ENCODE measurements at places on chromosomes 4 and X.

DNA sequence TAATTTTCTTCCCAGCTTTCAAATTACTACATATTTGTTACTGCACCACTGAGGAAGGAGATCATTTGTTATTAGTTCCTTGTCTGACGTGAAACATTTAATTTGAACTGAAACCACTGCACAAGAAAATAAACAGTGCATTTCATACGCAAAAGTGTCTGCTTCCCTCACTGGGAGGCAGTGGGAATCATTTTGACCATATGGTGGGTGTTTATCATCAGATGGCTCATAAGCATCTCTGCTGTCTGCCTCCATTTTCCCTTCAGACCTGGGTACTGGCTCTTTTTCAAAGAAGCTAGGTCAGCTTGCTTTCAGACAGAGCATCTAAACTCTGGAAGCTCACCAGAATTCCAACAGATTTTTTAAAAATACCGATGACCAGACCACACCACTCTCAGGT lies 135.2 kb downstream of the PCDH19 start:
- no peak for DNase-seq

GRCh38 chr4:113610537-113610936 lies 151.0 kb downstream of the CAMK2D start:
- no peak for DNase-seq

- DNase-seq: no peak
These were observed 37.7 kb upstream of the KCNIP4 start for GRCh38 chr4:21986307-21986706.

GRCh38 chr4:147428583-147428982 lies 52.3 kb upstream of the EDNRA start:
- DNase-seq: no peak

GRCh38 chr4:59180161-59180560 lies 2020.0 kb upstream of the ADGRL3 start:
- DNase-seq: no peak

DNA sequence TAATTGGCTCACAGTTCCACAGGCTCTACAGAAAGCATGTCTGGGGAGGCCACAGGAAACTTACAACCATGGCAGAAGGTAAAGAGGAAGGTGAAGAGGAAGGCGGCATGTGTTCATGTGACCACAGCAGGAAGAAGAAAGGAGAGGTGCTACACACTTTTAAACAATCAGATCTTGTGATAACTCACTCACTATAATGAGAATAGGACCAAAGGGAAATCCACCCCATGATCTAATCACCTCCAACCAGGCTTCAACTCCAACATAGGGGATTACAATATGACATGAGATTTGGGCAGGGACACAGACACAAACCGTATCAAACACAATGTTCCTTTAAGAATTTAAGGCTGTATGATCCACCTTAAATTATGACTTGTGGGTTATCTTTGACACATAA lies 10.5 kb upstream of the PGM2 start:
- DNase-seq: no peak

DNA sequence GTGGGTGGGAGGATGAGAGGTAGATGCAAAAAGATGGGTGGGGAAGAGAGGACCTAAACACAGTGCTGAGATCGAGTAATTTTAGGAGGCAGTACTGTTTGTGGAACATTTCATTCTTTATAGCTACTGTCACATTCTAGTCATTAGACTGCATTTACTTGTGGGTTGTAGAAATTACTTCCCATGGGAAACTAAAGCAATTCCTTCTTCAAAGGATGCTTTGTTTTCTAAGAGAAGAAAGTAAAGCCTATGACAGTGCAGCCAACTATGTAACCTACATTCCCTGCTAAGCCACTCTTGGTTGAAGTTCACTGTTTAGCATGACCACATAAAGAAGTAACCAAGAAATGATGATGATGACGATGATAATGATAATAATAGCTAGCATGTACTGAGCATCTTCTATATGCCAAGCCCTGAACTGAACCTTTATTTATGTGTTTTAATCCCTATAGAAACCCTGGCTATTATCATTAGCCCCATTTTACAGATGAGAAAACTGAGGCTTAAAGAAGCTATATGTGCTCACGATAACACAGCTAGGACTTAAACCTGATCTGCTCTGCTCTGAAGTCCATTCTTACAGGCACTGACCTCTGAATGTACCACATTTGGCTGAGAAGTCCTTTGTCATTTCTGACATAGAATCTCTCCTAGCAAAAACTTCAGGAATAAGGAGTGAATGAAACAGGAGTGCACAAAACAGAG lies 114.5 kb upstream of the KIT start:
- peak; percentile 14 for DNase-seq

DNA sequence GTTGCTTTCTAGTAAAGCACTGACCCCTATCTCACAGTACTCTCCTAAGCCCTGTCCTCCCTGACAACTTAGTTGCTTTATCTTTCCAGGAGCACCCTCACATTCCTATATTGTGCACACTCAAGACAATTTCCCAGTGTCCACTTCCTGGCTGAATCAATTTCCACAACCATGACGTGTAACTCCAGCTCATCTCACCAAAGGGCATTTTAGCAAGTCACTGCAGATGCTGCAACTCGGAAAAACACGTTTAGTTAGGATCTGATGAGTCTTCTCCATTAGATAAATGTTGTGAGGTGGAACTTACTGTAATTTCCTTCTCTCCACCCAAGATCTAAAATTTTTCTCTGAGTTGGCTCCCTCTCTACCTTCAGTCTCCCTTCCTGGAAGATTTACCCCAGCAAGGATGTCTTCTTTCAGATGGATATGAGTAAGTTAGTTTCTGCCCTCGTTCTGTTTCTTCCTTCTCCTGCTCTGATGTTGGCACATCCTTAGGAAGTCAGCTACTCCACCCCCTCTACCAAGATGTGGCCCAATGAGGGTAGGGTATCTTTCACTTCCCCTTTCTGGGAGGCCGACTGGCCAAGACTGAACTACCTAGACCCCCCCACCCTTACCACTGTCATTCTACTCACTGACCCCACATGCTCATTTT lies 28.8 kb upstream of the IL13RA1 start:
- DNase-seq: no peak

DNA sequence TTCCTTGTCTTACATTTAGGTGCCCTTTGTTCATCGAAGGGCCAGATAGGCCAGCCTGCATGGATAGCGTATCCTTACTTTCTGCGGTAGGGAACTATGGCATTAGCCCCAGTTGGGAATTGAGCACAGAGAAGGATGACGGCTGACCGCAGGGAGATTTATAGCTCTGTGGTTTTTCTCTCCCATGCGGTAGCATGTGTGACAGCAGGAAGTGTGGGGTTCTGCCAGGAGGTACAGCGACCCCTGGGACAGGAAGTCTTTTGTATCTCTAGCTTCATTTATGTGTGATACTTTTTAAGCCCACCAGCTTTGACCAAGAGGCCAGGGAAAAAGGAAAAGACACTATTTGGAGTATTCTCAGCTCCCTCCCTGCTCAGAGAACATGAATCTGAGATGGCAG lies 33.1 kb downstream of the GAB3 start:
- DNase-seq: no peak

DNA sequence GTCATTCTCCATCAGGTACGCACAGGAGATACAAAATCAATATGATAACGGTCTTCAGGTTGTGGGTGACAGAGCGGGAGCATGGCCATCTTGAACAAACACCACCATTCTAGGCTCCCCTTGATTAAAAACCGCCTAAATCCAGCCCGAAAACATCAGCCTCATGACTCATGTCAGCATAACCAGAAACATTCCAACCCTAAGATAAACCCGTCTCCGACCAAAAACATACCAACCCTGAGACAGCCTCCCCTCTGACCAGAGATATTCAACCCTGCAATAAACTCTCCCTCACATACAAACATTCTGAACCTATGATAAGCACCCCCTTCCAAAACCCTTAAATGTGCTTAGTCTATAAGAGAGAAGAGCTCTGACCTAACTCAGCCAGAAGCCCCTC lies 157.9 kb downstream of the DHRSX start:
- no peak for DNase-seq

DNA sequence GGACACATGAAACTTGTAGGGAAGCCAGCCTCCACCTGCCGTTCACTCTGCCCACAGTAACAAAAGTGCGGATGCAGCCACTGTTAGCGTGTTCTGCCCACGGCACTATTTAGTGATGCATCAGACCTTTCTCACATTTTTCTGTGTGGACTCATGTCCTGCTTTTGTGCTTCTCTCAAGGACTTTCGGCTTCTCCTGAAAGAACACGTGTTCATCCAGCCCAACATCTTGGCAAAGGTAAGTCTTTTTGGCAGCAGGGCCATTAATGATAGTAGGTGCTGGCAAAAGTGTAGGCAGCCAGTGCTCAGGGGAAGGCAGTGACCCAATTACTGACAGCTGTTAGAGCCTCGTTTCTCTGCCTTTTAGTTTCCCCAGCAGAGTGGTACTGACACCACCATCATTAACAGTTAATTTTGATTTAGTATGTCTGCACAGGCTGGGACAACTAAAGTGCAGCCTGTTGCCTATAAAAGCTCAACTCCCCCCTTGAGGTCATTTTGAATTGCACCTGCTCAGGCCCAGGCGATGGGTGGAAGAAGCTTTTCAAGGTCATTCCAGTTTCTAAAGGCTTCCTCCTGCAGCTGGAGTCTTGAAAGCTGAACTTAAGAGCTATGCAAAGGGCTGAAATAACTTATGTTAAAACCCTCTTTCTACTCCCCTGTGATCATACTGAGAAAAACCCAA lies 54.5 kb upstream of the HPSE start:
- DNase-seq: no peak

DNA sequence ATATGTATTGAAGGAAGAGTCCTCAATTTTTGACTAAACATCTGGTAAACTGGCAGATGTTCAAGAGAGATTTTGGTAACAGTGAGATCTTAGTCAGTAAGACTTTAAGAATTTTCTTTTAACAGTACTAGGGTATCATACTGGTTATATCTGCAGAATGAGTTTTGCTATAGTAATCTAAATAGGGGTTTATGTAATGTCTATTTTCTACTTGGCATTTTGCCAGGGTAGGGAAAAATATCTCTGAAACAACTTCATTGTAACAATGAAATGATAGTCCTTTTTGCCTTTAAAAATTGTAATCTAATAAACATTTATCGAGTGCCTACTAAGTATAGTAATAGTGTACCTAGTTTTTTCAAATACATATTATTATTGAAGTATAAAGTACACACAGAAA lies 32.1 kb downstream of the XK start:
- DNase-seq: no peak

DNA sequence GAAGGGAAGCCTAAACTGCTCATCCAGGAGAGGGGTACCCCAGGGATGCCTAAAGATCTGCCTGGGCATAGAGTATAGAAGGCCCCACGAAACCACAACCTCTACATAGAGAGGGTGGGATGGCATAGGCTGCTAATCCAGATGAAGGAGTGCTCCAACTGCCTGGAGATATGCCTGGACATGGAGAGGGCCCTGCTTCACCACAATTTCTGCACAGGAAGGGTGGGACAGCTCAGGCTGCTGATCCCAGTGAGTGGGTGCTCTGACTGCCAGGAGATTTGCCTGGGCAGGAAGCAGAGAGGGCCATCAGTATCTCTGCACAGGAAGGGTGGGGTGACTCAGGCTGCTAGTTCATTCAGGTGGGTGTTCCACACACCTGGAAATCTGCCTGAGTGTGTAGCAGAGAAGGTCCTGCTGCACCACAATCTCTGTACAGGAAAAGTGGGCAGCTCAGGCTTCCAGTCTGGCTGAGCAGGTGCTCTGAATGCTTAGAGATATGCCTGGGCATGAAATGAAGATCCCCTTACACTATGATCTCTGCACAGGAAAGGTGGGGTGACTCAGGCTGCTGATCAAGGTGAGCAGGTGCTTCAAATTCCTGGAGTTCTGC lies 61.1 kb downstream of the ZNF518B start:
- DNase-seq: no peak

GRCh38 chr4:86841309-86841708 lies 7.9 kb downstream of the SLC10A6 start:
- DNase-seq: no peak

DNA sequence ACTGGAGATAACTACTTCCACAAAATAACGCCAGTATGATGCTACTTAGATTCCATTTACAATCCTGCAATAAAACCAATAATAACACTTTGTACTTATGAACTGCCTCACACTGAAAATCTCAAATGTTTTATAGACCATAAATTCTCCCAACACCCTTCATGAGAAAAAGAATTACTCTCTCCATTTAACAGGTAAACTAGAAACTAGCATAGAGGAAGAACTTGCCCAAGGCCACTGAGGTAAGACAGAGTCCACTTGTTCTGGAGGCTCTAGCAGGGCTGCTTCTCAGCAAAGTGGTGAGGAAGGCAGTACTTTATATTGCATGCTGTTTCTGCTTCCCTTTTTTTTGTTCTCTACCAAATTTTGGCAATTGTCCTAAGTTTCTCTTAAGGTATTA lies 11.5 kb upstream of the BMP3 start:
- DNase-seq: no peak

DNA sequence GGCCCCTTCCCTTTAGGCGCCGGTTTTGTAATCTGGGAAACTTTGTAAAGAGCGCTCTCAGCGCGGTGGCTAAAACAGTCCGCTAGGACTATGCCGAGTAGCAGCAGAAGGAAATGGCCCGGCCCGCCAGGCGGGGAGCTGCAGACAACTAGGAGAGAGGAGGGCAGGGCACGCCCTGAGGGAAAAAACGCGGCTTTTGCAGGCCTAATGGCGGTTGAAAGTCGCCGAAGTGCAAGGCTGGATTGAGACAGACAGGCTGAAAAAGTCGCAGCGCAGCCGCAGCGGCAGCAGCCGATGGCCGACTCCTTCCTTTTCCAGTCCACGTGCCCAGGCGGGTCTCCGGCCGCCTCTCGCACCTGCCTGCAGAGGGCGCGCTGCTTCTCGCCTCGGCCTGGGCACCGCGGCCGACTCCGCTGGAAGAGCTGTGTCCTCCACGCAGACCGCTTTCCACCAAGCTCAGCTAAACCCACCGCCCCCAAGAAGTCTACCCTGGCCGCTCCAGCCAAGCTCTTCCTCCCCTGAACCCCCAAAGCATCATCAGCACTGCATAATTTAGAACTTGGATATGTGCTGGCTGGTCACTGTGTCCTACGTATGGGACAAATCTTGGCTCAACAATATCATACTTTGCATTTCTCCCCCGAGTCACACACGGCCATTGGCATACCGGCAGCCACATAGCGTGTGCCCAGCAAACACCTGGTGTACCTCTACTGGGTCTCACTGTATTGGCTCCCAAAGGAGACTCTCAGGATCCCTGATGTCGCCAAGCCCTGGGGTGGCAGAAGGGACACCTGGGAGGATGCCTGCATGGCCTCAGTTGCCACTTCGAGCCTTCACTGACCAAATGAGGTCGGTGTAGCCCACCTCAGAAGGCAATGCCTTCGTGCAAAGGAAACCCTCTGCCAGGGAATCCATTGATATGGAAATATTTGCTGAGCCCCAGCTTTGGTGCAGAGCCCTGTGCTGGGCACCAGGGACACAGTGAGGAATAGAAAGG lies 14.5 kb downstream of the SLC25A5 start:
- peak; percentile 2 for DNase-seq

DNA sequence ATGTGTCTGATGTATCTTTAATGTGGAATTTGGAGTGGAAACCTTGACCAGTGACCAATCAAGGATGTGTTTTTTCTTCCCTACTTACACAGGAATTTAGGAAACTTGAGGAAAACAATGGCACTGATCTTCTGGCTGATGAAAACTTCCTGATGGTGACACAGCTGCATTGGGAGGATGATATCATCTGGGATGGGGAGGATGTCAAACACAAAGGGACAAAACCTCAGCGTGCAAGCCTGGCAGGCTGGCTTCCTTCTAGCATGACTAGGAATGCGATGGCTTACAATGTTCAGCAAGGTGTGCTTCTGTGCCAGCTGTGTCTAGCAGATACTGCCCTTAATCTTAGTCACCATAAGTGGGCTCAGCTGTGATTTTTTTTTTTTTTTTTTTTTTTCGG lies 12.6 kb downstream of the TAF1 start:
- no peak for DNase-seq
